Hematopoietic multipotent progenitor cell (in vitro differentiated cells): ENCODE measurements at places on chromosomes 12 and 14. TPM values are rescaled to one million over a fixed set of nuclear protein-coding genes. Genes with fewer than 3 reads are reported as not detected.
A peak's percentile ranks its signal among the peaks of the same experiment; 100 is the strongest.

The PRB2 gene
- not detected for total RNA-seq

- DNase-seq: no peak
Observed at GRCh38 chr14:66859063-66859671, 330.1 kb upstream of the GARIN2 start.

- no peak for DNase-seq
Observed at GRCh38 chr14:90660865-90661570, 155.2 kb downstream of the TTC7B start.

The KERA gene
- not detected for total RNA-seq

DNA sequence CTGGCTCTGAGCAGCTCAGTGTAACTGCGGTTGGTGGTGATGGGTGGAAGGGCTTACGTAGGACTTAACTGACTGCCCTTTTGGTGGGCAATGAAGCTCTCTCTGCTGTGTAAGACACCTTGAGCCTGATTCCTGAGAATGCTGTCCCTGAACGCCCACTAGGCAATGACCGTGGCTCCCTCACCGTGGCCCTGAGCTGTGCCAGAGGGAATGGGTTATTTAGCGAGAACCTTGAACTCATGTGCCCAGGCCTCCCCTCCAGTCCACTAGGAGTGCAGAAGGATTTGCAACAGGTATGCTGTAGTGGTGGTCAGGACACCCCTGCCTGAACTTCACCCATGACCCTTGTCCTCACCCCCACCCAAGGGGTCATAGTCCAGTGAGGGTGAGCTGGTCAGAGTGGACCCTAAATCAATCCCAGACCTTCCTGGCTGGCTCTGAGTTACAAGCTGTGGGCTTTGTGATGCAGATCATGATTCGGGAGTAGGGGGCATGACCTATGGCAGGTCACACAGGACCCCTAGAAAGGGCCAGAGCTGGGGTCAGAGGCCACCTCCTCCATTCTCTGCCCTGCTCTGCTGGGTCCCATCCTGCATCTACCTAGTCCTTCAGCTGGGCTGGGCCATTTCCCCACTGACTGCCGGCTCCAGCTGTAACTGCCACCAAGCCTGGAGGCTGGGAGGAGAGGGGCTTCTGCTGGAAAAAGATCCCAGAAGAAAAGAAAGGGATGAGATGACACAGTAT lies 14.5 kb upstream of the ANKRD33 start:
- DNase-seq: no peak

The PCED1B gene
- 0.54 TPM for total RNA-seq

The CTDSP2 gene
- 159 TPM for total RNA-seq

DNA sequence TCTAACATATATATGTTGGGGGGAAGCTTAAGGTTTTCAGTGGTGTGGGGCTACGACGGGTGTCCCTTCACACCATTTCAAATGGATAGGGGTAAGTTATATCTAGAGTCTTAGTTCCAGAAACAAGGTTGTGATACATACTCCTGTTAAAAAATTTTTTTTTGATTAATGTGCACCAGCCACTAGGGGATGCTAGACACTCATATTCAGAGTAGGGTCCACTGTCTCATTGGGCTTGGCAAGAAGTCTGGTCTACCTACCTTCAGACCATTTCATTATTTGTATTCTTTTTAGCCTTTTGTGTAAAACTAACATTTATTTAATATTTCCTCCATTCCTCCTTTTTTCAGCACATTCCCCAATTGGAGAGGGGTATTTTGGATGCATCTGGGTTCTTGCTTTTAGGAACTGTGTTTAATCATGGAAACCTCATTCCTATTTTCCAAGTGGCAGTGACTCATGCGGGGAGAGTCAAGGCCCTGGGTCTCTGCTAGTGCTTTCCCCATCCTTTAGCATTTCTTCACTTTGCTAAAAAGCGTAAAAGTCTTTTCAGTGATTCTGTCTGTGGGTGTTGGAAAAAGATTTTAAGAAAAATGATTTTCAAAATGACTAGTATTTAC lies 33.4 kb downstream of the ANO4 start:
- peak; percentile 29 for DNase-seq

The TSPAN8 gene
- total RNA-seq: not detected

GRCh38 chr14:34872822-34873588 lies 2.2 kb downstream of the BAZ1A start:
- DNase-seq: peak; percentile 9

DNA sequence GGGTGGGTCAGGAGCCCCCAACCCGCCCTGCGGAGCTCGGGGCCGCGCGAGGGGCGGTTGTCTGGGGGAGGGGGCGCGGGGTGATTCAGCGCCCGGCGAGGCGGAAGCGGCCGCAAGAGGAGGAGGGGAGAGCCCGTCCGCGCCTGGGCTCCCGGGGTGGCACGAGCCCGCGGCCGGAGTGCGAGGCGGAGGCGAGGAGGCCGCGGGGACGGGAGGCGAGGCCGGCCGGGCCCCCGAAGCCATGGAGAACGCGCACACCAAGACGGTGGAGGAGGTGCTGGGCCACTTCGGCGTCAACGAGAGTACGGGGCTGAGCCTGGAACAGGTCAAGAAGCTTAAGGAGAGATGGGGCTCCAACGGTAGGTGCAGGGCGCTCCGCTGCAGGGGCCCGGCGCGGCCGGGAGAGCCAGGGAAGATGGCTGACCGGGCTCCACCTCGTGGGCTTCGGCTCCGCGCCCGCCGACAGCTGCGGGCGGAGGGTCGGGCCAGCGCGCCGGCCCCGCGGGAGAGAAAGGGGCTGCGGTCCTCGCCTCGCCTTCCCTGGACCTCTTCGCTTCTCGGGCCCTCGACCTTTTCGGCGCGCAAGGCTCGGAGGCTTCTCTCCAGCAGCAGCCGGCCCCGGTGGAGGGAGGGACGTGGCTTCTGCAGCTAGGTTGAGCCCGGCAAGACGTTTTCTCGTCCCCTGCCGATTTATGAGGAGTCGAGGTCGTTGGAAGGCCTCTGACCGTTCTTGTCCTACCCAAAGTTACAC lies 677 bp downstream of the ATP2A2 start:
- peak; percentile 22 for DNase-seq

GRCh38 chr12:107537464-107538119 lies 148.0 kb upstream of the PWP1 start:
- DNase-seq: no peak

The GLRX5 gene
- total RNA-seq: 15.1 TPM

DNA sequence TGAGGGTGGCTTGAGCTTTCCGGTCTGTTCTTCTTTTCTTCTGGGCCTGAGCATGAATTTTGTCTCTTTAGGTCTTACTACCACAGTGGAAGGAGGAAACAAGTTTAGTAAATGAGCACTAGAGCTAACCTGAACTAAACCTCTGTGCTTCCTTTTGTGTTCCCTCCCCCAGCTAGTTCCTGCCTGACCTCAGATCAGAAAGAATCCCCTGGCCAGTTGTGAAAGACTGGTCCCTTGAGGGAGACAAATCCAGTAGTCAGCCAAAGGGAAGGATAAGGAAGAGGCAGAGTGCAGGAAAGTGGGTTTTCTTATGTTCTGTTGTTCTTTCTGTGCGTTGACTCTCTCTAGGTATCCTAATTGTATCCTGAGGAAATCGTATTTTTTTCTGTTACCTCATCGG lies 17.5 kb downstream of the ZNF664 start:
- DNase-seq: no peak

DNA sequence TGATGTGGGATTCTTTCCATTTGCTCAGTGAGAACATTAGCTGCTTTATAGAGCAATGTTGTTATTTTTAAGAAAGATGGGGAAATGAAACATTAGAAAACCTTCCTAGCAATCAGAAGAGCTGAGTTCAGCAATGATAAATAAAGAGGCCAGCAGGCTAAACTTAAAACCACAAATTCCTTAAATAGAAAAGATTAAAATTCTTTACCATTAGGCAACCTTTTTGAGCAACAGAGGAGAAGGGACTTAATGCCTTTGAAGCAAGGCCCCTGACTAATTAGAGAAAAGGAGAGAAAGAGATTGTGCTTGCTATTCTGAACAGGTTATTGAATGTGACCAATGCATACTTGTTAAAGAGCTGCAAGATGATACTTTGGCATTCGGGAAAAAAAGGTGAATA lies 160.8 kb upstream of the LMO3 start:
- no peak for DNase-seq

DNA sequence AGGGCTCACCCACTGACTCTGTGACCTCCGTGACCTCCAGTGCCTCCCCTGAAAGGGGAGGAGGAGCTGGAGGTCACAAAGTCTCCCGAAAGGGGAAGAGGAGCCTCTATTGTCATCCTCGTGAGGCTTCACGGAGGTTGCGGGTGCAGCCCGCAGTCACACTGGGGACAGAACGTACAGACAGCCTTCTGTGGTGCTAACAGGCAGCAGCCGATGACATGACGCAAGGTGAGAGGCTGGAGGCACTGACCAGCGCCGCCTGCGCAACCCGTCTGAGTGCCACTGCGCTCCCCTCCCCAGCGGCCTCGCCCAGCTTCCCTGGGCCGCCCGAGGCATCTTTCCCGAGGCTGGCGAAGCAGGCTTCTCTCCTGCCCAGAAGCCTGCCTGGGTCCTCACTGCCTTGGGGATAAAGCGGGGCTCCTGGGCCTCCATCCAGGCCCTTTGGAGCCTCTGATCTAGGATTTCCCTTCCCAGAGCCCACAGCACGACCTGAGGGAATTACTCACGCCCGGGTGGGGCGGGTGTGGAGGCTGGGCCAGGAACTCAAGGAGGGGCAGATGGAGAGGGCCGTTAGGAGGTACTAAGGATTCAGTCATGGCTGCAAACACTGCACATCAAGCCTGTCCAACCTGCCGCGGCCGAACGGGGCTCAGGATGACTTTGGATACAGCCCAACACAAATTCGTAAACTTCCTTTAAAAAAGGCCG lies 12.3 kb upstream of the LBHD2 start:
- no peak for DNase-seq

- no peak for DNase-seq
Observed at GRCh38 chr14:52412426-52412825, 98.3 kb downstream of the PTGER2 start.

The FAM181A gene
- not detected for total RNA-seq

The RERG gene
- under 0.01 TPM for total RNA-seq

- peak; percentile 39 for DNase-seq
Observed at GRCh38 chr14:89973234-89973823, 17.6 kb downstream of the TDP1 start.

- no peak for DNase-seq
Observed at GRCh38 chr12:15033641-15034040, 60.8 kb downstream of the PDE6H start.
